ENCODE measurements at places on chromosomes 3 and 15. TPM values are rescaled to one million over a fixed set of nuclear protein-coding genes. Genes with fewer than 3 reads are reported as not detected.
A peak's percentile ranks its signal among the peaks of the same experiment; 100 is the strongest.

Gene PHLDB2
- total RNA-seq, result 99.5 TPM

Gene TICRR
- total RNA-seq, result 6.4 TPM

Gene RPUSD2
- total RNA-seq, result 11.8 TPM

Gene VGLL3
- total RNA-seq, result not detected

Gene EXD1
- total RNA-seq, result not detected

Gene SPG21
- 113 TPM for total RNA-seq

Gene CEP19
- total RNA-seq, result 9.7 TPM

Gene ADPGK
- 69.7 TPM for total RNA-seq

Gene PARP6
- total RNA-seq, result 32.3 TPM

Gene ZNF860
- 2.3 TPM for total RNA-seq

Gene CCNB2
- 118 TPM for total RNA-seq

Gene FGF12
- total RNA-seq, result 4.9 TPM

Gene IMPG2
- total RNA-seq, result not detected

Gene INTS14
- 46.7 TPM for total RNA-seq

Gene ARL6IP5
- 109 TPM for total RNA-seq

GRCh38 chr3:104206925-104207324, 1159.8 kb upstream of the ALCAM start:
- no peak for DNase-seq

GRCh38 chr15:77457191-77457904, 36.7 kb downstream of the HMG20A start:
- peak; percentile 16 for DNase-seq

DNA sequence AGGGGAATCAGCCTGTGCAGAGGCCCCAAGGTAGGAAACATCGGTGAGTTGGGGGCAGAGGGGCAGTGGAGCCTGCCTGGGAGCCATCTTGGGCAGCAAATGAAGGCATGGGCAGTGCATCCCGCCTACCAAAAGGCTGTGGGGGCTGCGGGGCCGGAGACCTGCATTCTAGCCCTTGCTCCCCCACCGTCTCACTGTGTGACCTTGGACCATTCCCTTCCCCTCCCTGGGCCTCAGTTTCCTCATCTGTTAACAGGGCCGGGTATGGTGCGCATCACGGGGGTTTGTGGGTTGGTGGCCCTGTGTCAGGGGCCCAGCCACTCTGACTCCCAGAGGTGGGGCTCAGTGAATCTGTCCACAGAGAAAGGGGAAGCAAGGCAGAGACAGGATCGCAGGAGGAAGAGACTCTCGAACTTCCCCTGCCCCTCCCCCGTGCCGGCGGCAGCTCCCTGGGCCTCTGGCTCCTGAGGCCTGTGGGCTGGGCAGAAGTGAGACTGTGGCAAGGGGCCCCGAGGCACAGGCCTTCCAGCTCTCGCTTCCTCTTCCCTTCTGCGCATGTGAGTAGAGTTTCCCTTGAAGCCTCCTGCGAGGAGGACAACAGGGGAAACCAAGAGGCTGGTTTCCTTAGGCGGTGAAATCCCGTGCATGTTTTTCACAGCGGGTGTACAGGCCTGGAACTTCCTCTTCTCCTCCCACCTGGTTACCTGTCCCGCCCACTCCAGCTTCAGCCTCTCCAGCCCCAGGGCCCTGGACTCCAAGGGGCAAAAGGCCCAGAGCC, 42.9 kb downstream of the IDH2 start:
- no peak for DNase-seq

GRCh38 chr15:31399544-31400171, 73.0 kb downstream of the KLF13 start:
- DNase-seq, result peak; percentile 14

GRCh38 chr3:129938140-129938930, 36.2 kb upstream of the TRH start:
- no peak for DNase-seq

DNA sequence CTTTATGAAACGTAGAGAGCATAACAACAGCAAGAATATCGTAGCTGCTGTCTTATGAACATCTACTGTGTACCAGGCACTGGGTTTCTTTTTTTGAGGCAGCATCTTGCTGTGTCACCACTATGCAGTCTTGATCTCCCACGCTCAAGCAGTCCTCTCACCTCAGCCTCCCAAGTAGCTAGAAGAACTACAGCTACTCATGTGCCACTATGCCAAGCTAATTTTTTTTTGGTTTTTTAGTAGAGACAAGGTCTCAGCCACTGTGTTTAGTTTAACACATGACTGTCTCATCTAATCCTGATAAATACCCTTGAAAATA, 129.9 kb downstream of the VGLL4 start:
- no peak for DNase-seq

GRCh38 chr3:101846709-101847108, 2.6 kb upstream of the NFKBIZ start:
- no peak for DNase-seq

DNA sequence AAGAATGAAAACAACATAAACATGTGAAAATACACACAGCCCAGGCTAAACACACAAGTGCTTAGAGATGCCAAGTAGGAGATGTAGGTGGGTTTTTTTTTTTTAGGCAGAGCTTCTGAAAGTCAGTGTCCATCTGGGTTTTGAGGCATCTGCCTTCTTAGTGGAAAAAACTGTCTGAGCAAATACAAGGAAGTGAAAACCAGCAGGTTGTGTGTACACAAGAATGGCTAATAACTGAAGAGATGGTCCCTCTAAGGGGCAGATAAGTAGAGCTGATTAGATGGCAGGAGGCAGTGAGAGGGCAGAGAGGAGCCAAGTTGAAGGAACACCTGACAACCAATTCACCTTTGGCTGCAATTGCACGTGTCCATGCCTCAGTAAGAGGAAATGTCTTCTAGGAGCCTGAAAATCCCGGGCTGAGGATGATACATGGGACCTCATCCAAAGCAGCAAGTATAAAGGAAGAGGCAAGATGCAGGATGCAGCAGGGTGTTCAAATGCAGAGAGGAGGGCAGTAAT, 34.9 kb downstream of the CYP19A1 start:
- no peak for DNase-seq

- DNase-seq, result peak; percentile 68
Measured at GRCh38 chr3:14925729-14926591, 21.4 kb upstream of the NR2C2 start.

DNA sequence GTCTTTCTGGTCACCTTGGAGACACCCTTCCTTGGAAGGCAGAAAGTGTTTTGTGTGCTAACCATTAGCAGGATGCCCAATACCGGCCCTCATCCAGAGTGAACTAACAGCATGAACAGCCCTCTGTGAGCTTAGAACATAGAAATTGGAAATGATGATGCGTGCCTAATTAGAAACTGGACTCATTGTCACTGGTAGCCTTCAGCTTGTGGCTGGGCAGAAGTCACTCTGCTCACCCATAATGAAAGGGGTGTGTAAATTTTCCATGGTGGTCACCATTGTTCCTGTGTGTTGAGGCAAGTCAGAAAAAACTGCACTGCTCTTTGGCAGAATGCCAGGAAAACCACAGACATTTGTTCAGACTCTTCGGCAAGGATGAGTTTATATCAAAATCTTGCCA, 74.7 kb upstream of the CNTN4 start:
- DNase-seq, result no peak

DNA sequence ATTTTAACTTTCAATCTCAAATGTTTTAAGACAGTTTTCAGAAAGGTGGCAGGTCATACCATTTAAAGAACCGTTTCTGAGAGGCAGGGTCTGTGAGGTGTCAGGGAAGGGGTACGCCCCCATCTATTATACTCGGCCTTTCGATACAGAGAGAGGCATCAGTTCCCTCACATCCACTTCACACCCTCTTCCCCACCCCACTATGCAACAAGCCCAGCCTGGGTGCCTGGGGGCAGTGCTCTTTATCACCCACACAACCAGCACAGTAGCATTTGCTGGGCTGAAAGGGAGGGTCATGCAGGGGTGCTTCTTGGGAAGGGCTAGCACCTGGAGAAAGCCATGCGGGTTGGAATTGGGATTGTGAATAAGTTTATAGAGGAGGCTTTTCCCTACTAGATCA, 56.0 kb upstream of the KCNMB2 start:
- no peak for DNase-seq

GRCh38 chr15:40329804-40330203, 6.3 kb downstream of the INAFM2 start:
- DNase-seq, result no peak

GRCh38 chr3:41881233-41881821, 80.6 kb downstream of the ULK4 start:
- peak; percentile 9 for DNase-seq

GRCh38 chr3:156761713-156762451, 64.3 kb upstream of the LEKR1 start:
- no peak for DNase-seq

- no peak for DNase-seq
Measured at GRCh38 chr3:42442640-42443039, 32.2 kb upstream of the LYZL4 start.

GRCh38 chr3:9747267-9747666, 2.5 kb upstream of the OGG1 start:
- DNase-seq, result peak; percentile 91

- DNase-seq, result no peak
Measured at GRCh38 chr3:128425142-128425845, 41.4 kb downstream of the DNAJB8 start.

GRCh38 chr3:24680214-24680967, 185.7 kb upstream of the THRB start:
- DNase-seq, result peak; percentile 56

GRCh38 chr3:142459929-142460328, 12.1 kb upstream of the XRN1 start:
- DNase-seq, result no peak

GRCh38 chr3:23254835-23255234, 51.7 kb downstream of the UBE2E2 start:
- DNase-seq, result no peak

- peak; percentile 64 for DNase-seq
Measured at GRCh38 chr15:88630141-88630721, 8.6 kb upstream of the ISG20 start.

DNA sequence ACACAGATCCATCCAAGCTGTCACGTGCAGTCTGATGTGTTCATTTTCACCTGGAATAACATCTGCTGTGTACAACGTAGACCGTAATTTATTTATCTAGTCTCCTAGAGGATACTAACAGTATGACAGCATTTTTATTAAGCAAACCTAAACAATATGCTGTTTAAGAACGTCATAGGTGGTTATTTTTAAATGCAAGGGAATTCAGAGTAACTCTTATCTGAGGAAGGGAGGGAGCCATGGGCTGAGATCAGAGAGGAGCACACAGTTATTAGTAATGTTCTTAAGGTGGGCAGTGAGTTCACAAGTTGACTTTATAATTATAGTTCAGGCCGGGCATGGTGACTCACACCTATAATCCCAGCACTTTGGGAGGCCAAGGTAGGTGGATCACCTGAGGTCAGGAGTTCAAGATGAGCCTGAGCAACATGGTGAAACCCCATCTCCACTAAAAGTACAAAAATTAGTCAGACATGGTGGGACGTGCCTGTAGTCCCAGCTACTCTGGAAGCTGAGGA, 193.6 kb downstream of the UACA start:
- DNase-seq, result peak; percentile 25

DNA sequence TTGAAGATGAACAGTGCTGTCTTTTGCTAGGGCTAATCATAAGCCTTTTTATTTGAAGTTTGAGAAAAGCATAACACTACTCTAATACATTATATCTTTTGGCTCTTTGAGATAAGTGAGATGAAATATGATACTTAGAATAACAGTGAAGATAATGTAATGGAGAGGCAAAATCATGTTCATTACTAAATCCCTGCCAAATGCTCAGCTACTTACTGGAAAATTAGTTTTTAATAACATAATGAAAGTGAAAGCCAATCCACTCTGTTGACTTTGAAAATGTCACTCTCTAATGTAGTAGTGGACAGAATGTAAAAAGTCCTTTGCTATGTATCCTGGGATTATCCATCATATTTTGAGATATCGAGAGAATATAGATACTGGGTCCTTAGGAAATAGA, 35.9 kb upstream of the MYH15 start:
- DNase-seq, result no peak

- no peak for DNase-seq
Measured at GRCh38 chr3:120767106-120767505, 24.6 kb downstream of the GTF2E1 start.

DNA sequence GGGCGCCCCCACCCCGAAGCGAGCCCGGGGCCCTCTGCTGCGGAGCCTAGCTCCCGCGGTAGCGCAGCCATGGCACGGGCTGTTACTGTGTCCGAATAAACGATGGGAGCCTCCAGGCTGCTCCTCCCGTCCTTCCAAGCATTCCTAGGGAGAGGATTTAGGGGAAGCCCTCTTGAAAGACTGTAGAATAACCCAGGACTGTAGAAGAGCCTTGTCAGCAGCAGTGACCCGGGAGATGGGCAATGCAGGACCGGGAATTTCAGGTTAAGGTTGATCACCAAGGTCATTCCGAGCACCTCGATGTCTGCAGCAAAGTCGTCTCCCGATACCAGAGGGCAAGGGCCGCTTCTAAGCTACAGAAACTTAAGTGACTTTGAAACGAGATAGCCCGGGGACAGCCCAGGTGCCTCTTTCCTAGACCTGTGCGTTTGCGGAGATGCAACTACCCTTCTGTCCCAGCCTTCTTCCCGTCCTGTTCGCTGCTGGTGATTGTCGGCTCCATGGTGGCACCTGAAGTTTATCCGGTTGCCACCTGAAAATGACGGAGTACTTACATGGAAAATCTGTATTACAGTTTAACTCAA, 753 bp upstream of the MYO5A start:
- no peak for DNase-seq

DNA sequence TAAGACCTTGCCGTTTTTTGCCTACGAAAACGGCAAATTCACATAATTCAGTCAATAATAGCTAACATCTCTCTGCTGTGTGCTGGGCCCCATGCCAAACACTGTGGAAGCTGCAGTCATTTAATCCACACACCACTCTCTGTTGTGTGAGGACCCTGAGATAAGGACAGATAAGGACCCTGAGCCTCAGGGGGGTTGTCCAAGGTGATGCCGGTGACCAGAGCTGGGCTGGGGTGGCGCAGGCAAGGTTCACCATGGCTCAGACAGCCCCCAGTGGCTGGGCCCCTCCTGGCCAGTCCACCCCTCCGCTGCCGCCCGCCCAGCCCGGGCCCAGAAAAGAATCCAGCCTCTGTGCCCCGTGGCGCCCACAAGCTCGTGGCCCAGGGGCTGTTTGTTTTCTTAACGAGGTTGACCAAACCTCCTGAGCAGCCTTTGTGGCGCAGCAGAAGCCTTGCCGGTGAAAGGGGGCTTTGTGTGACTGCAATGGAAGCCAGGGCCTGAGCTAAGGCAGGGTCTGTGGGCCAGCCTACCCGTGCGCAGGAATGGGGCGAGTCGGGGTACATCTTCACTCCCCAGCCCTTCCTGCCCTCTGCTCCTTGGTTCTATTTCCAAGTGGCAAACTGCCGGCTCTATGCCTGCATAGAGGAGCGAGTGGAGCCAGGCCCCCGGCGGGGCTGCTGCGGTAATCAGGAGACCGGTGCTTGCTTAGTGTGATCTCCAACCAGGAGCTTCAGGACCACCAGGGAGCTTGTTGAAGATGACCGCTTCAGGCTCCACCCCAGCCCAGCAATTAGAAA, 4.4 kb upstream of the SNX22 start:
- DNase-seq, result no peak

- DNase-seq, result peak; percentile 53
Measured at GRCh38 chr3:17032407-17033034, 147.8 kb downstream of the PLCL2 start.

DNA sequence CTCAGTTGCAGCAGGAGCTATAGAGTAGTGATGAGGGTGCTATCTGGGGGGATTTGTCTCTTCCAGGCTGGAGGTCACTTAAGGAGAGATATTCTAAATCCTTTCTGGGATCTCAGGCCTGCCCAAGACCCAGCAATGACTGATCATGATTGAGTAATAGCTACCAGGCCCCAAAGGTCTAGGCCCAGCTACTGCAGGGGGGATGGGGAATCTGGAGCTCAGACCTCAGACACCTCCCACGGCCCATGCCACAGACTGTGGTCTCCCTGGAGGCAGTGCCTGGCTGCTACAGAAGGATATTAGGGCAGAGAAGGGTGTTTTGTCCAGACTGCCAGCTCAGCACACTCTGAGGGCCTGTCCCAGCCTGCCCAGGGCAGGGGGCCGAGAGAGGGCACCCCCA, 6.9 kb downstream of the SLC38A3 start:
- no peak for DNase-seq

All from A172 (cell line).